ENCODE measurements at places on chromosomes 12 and 14.

GRCh38 chr12:94636462-94637085 lies 13.8 kb downstream of the TMCC3 start:
- no peak for DNase-seq

GRCh38 chr14:89681086-89682018 lies 264.3 kb upstream of the FOXN3 start:
- DNase-seq = no peak

- no peak for DNase-seq
Observed at GRCh38 chr12:81208187-81208911, 130.5 kb downstream of the ACSS3 start.

DNA sequence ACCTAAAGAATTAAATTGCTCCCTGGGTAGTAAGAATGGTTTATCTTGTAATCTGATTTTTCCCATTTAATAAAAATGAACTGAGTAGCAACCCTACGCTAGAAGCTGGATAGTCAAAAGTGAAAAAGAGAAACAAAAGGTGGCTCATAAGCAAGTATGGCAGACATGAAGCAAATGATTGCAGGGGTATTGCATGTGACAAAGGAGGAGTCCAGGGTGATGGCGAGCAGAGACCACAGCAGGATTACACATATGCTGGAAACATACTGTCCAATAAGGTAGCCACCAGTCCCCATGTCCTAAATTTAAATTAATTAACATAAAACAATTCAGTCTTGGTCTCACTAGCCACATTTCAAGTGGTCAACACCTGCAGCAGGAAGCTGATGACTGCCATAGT lies 283.8 kb downstream of the MED13L start:
- DNase-seq = no peak

DNA sequence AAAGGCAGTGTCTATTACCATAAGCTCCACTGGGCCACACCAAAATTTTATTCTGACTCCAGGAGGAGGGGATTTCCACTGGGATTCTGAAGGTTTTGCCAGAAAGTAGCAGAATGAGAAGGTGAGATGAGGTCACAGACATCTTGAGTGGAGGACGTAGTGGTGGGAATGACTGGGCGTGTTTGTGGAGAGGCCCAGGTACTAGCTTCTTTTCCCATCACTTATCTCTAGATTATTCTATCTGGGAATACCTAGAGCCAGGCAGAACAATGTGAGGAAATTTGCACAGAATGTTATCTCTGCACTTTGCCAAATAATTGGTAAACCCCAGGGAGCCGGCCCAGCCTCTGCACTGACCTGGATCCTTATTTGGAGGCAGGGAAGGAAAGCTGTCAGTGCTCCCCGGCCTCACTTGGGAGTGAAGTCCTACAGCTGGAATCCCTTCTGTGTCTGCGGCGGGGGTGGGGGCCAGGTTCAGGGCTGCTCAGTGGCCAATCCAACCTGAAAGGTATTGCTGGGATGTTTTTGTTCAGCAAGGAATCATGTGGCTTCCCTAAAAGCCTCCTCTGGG lies 129.4 kb downstream of the C12orf75 start:
- no peak for DNase-seq

DNA sequence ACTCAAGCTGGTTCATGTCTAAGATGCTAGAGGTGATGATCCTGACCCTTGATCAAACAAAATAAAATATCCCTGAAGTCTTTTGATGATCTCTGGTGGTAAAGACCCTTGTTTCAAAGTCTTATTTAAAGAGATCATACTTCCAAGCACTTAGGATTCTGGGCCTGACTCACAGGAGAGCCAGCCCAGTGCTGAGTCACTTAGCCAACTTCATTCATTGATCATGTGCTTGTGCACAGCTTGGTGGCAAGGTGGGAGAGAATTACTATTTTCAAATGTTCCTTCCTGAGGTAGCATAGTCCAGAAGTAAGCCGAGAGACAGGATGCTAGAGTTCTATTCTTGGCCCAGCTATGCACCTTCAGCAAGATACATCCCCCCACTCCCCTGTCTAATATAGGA lies 40.6 kb downstream of the SCN8A start:
- no peak for DNase-seq

GRCh38 chr14:68603533-68604360 lies 189.1 kb downstream of the ZFP36L1 start:
- DNase-seq = no peak

- DNase-seq = no peak
Observed at GRCh38 chr14:95039259-95039992, 117.9 kb downstream of the DICER1 start.

- no peak for DNase-seq
Observed at GRCh38 chr12:79764641-79765040, 73.9 kb upstream of the PAWR start.

DNA sequence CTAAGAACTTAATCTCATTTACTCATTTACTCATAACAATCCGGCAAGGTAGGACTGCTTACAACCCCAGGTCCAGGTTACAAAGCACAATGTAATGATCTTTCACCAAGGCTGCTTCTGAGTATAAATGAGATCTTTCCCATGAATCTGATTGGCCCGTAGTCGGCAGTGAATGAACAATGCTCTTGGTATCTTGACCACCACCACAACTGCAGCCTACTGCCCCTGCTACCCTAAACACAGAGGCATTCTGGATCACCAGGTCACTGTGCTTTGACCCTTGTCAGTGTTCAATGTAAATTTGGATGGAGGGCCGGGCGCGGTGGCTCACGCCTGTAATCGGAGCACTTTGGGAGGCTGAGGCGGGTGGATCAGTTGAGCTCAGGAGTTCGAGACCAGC lies 15.9 kb downstream of the FAM181A start:
- DNase-seq = no peak

GRCh38 chr14:95725685-95726336 lies 11.9 kb upstream of the TCL1A start:
- DNase-seq = no peak

GRCh38 chr14:50452296-50452695 lies 55.6 kb upstream of the CDKL1 start:
- no peak for DNase-seq

DNA sequence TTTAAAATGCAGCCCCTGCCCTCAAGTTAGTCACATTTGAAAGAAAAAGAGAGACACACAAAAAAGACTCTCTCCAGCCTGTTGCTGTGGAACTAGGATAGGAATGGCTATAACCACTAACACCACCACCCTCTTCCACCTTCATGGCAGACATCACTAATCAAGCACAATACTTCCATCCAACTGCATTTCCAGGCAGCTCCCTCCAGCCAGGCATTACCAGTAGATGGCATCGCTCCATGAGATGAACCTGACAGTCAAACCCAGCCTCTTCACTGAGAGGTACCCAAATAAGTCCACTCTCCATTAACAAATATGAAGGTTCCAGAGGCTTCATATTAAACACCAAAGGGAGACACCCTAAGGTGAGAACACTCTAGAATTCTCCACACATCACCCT lies 24.4 kb downstream of the SLC8B1 start:
- no peak for DNase-seq

DNA sequence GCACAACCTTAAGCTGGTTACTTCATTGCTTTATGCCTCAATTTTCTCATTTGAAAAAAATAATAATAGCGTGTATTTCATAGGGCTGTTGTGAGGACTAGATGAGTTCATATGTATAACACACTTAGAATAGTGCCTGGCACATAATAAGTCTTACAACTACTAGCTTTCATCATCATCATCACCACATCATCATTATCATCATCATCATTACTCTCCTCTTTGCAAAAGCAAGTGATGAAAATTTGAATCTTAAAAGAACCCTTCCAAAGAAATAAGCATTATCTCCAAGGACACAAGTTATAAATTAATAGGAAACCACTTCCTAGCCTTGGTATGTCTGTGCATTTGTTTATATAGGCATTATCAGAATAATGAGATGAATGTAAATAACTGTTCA lies 117.0 kb downstream of the ST8SIA1 start:
- no peak for DNase-seq

DNA sequence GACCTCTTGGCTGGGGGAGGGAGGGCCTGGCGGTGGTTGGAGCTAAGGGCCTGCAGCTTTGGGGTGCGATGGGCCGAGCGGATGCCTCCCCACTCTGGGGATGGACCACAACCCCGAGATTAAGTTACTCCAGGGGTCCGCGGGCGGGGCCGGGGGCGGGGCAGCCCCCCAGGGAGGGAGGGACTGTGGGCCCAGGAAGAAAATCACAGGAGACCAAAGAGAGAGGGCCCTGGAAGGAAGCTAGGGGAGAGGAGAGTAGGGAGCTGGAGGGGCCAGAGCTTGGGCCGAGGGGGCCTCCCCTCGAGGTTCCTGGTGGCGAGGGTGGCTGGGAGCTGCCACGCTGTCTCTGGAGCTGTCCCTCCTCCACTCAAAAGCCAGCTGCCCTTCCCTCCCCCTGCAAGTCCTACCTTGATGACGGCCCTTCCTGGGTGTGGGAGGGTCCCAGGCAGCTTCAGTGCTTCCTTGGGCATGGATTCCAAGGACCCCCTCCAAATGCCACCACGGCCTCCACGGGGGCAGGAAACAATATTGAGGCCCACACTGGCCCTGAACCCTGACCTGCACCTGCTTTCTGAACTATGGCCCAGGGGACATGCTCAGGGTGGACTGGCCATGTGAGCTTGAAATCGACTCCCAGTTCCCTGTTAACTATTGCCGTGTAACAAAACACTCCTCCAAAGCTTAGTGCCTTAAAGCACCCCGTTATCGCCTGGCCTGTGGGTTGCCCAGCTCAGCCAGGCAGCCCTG lies 610 bp upstream of the NUDT14 start:
- no peak for DNase-seq
